ENCODE measurements at places on chromosomes 7 and 10. TPM values are rescaled to one million over a fixed set of nuclear protein-coding genes. Genes with fewer than 3 reads are reported as not detected.

The SFTPD gene
- total RNA-seq, result not detected

The TAF6 gene
- total RNA-seq, result 24.7 TPM

The C10orf67 gene
- total RNA-seq, result not detected

The MALRD1 gene
- 0.33 TPM for total RNA-seq

The HOXA13 gene
- not detected for total RNA-seq

The CASP7 gene
- total RNA-seq, result 20.0 TPM

The PRKAR2B gene
- total RNA-seq, result 0.39 TPM

The GRM8 gene
- total RNA-seq, result 0.43 TPM

The TMEM184A gene
- total RNA-seq, result 2.4 TPM

The ZNF503 gene
- total RNA-seq, result 18.1 TPM

The TRIP6 gene
- 94.1 TPM for total RNA-seq

The CAMK2B gene
- not detected for total RNA-seq

The RPEL1 gene
- total RNA-seq, result not detected

The DNAH11 gene
- 2.2 TPM for total RNA-seq

The NRCAM gene
- total RNA-seq, result 14.6 TPM

The CCZ1 gene
- 78.0 TPM for total RNA-seq

The CLRN3 gene
- total RNA-seq, result not detected

The HSPA12A gene
- total RNA-seq, result 4.3 TPM

The LIPK gene
- not detected for total RNA-seq

The KRIT1 gene
- total RNA-seq, result 42.4 TPM

The TRRAP gene
- total RNA-seq, result 19.8 TPM

The SEMA4G gene
- 0.79 TPM for total RNA-seq

The GRM3 gene
- total RNA-seq, result not detected

The EN2 gene
- not detected for total RNA-seq

The FRAT1 gene
- 3.5 TPM for total RNA-seq

The TACC2 gene
- 3.5 TPM for total RNA-seq

The BLNK gene
- total RNA-seq, result 25.5 TPM

The DRGX gene
- not detected for total RNA-seq

The GPNMB gene
- 4.9 TPM for total RNA-seq

The TET1 gene
- total RNA-seq, result 1.3 TPM

Data from placental epithelial cell (primary cell).